Activated effector memory CD4-positive, alpha-beta T cell treated with Interleukin-2 at 50 U/mL for 16 hours (primary cell): ENCODE measurements at places on chromosomes 1 and 21.

DNA sequence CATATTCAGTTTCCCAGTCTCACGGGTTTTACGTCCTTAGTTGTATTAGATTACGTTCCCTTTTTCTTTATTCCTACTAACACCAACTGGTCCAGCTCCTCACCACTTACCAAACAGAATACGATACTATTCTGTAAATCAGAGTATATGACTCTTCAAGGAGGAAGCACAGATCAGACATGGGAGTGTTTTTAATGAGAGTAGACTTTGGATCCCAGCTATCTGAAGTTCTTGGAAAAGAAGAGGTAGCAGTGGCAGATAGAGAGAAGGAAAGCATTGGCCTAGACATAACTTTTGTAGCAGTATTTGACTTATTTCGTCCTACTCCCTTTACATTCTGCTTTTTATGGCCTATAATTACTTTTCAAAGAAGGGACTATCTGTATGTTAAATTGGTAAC is 24.1 kb upstream of the PLA2G4A start:
- DNase-seq, result no peak

DNA sequence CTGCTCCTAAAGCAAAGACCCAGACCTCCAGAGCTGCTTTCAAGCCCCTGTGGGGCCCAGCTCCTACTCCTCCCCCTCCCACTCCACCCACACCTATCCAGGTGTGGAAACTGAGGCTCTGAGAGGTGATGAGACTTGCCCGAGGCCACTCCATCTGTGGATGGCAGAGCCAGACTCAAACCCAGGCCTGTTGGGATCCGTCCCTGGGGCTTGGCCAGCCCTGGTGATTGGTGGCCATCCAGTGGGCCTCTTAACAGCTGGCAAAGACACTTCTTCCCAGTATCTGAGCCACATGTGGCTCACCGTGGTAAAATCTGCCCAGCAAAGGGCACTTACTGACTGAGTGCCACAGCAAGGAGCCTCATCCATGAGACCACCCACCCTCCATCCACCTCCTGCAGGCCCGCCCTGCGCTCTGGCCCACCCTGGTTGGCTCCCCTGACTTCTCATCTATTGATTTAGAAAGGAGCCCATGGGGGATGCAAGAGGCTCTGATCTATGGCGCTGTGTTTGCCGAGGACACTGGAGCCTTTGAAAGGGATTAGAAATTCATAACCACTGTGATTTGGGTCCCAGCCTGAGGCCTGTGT is 398.5 kb downstream of the PTPRU start:
- no peak for DNase-seq

- peak; percentile 56 for DNase-seq
These were observed at the start of gene RUSC1 for GRCh38 chr1:155320661-155321617. Gene RUSC1, plus strand, starts transcription at chr1:155320894. Its CDS starts 880 bp downstream, at chr1:155321774.

- DNase-seq, result no peak
These were observed 10.4 kb downstream of the RPL11 start for GRCh38 chr1:23701996-23702395.

DNA sequence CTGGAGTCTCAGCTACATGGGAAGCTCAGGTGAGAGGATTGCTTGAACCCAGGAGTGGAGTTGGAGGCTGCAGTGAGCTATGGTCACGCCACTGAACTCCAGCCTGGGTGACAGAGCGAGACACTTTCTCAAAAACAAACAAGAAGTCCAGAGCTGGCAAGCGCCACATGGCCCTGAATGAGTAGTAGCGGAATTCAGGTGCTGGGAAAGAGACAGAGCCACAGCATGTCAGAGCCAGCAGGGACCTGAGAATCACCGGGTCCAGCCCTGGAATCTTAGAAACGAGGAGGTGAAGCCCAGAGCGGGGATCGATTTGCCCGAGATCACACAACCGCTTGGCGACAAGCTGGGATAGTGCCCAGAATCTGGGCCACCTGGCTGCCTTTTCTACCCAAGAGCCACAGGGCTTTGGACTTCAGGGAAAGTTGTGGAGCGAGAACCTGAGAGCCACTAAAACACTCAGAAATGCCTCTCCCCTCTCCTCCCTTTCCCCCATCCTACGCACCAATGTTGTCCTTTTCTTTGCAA is 9.8 kb downstream of the ARL8A start:
- no peak for DNase-seq

- DNase-seq, result no peak
These were observed 5.4 kb downstream of the DISP1 start for GRCh38 chr1:222820171-222820712.

- DNase-seq, result no peak
These were observed 475.0 kb downstream of the SMYD3 start for GRCh38 chr1:246032031-246032551.

DNA sequence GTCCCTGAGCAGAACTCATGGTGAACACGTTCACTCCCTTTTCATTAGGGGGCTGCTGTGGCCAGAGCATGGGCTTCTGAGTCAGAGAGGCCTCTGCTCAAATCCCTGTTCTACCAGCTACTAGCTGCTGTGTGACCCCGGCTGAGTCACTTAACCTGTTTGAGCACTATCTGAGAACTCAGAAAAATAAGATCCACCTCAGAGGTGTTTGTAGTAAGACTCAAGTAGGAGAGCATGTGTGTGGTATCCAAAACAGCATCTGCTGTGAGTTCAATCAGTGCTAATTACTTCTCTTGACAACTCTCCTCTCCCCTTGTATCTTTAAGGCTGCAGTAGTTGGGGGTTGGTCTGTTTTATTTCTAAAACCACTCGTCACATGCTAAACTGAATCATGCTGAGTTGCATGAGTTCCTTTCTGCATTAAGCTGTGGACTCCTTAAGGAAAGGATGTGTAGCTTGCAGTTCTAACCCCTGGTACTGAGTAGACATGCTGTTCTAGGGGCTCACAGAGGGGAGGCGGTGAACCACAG is 39.7 kb upstream of the JUN start:
- no peak for DNase-seq

GRCh38 chr1:93617670-93618499 is 63.8 kb downstream of the BCAR3 start:
- no peak for DNase-seq

- no peak for DNase-seq
These were observed 32.6 kb upstream of the LAMC1 start for GRCh38 chr1:182990413-182991144.

DNA sequence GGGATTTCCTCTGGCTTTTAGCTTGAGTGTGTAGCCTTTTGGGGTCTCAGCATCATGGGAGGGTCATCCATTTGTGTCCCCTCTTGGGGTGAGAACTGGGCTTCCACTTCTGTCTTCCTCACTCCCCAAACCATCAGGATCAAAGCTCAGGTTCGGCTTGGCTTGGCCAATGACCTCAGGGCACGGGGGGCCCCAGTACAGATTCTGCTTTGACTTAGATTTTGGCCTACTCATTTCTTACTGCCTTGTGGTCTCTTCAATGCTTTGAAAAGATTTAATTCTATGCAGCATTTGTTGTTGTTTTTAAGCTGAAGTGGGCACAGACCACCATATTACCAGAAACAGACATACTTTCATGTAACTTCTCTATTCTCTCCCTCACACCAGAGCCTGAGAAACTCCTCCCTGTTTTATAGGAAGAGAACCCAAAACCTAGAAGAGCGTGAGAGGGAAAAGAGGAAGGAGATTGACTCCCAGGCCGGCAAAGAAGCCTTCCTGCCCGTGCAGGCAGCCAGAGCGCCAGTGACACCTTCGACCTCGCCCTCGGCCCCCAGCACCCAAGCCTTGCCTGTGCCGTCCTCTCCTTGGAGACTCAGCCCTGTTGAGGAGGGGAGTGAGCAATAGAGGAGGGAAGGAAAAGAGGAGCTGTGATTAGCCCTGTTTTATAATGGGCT is 1.9 kb upstream of the S100A3 start:
- DNase-seq, result no peak

- no peak for DNase-seq
These were observed 142.0 kb downstream of the AJAP1 start for GRCh38 chr1:4796161-4797015.

GRCh38 chr21:16179773-16180172 is 450.0 kb downstream of the USP25 start:
- no peak for DNase-seq

- DNase-seq, result no peak
These were observed 100.2 kb upstream of the KCNE2 start for GRCh38 chr21:34263629-34264028.

DNA sequence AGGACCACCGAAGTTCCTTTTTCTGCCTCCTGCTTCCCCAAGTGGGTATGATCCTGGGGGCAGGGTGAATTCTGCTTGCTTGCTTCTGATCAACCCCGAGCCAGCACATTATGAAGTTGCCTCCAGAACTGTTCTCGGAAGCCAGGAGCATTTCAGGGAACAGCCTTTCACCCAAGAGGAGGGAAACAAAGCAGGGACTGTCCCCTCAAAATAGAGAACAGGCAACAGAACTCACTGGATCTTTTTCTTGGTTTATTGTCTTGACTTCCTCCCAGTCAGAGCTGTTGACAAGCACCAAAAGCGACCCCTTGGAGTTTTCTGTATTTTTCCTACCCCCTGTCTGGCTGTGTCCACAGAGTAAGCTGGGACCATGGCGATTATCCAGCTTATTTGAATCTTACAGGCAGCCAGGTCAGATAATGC is 258.3 kb upstream of the SGIP1 start:
- no peak for DNase-seq

- DNase-seq, result no peak
These were observed 26.0 kb upstream of the RNF11 start for GRCh38 chr1:51210055-51210454.

DNA sequence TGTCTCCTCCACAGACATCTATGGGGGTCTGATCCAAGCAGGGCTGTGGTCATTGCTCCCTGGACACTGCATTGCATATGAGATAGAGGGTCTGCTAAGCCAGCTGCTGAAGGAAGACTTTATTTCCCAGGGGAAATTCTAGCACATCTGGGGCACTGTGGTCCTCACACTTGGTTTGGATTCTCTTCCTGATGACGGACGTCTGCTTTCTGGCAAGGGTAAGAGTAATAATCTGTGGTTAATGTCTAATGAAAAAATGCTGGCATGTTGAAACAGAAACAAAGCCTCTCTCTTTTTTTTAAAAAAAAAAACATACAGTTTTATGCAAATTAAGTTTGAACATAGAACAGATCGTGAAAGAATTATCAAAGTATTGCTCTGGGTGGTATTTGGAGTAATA is 553.9 kb downstream of the DPYD start:
- no peak for DNase-seq

- no peak for DNase-seq
These were observed 49.3 kb downstream of the SH3GLB1 start for GRCh38 chr1:86753700-86754099.

DNA sequence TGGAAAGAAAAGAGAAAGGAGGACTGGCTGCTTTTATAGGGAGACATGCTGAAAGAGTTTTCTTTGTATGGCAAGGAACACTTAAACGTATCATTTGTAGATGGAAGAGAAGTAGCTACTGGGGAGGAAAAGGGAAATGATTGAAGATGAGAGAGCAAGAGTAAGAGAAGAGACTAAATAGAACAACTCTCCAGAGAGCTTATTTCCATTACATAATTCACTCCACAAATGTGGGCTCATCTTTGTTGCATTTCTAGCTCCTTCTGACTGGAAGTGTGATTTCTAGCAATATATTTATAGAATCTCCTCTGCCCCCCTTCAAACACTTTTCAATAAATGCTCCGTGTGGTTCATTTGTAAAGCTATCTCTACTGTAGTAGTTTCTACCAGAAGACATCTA is 71.0 kb downstream of the ST6GALNAC5 start:
- no peak for DNase-seq

- no peak for DNase-seq
These were observed 58.9 kb upstream of the ARTN start for GRCh38 chr1:43874716-43875115.

DNA sequence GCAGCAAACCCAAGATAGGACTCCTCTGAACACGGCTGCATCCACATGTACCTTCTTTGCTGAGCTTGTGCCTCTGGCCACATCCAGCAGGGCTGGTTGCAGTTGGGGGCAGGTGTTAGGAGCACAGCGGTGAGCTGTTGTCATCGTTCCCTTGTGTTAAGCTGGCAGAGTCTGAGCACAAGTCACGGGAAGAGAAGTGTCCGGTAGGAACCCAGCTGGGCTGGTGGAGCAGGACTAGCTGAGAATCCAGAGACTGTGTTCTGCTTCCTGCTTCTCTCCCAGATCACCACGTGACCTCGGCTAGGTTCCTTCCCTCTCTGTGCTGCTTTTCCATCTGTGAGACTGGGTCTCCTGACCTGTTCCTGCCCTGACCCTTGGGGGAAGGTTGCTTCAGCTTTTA is 105.1 kb downstream of the PCBP3 start:
- DNase-seq, result no peak

- DNase-seq, result no peak
These were observed 7.0 kb downstream of the PLPPR4 start for GRCh38 chr1:99271249-99271648.

DNA sequence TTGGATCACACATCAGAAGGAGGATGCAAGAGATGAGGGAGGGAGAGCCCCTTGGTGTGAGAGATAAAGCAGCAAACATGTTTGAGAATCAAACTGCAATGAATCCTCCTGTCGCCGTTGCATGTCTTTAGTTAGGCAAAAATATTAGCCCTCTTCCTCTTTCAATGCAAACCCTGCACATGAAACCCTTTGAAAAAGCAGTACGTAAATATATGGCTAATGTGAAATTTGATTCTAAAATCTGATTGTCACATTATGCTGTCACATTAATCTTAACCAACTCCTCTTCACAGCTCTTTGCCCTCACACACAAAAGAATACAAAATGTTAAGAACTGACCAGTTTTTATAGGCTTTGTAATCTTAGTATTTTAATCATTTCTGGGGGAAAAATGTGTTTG is 63.4 kb downstream of the WDR64 start:
- no peak for DNase-seq

DNA sequence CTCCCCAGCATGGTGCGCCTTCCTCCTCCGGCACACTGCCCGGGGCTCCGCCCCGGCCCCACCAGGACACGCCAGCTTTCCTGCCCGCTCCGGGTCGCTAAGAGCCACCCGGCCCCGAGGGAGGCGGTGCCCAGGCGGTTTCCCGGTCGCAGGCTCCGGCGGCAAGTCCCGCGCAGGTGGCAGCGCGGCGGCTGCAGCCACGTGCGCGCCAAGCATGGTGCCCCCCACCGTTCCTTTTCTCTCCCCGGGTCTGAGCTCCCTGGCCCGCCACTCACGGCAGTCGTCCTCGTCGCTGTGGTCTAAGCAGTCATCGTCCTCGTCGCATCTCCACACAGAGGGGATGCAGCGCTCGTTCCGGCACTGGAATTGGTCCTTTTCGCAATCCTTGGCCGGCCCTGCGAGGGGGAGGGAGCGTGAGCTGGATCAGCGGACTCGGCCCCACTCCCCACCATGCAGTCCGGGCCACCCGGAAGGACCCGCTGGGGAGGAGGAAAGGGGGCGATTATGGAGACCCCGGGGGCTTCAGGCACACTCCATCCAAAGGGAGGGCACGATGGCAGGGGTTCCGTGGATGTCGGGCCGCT is 1.2 kb downstream of the LRP8 start:
- DNase-seq, result no peak

DNA sequence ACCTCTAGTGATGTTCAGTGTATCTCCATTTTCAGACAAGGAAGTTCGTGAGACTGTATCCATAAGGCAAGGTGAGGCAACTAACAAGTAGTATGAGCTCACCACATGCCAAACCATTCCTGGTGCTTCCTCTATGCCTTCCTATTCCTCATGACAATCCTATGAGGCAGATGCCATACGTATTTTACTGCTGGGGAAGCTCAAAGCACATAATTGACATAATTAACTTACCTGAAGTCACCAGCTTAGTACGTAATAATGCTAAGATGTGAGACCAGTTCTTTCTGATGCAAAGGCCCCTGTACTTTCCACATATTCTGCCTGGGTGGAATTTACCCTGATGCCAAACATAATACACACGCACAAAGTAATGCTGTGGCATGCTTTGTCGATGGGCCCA is 83.6 kb upstream of the NFIA start:
- DNase-seq, result no peak
